ENCODE measurements at places on chromosomes 1 and 21. TPM values are rescaled to one million over a fixed set of nuclear protein-coding genes. Genes with fewer than 3 reads are reported as not detected.

DNA sequence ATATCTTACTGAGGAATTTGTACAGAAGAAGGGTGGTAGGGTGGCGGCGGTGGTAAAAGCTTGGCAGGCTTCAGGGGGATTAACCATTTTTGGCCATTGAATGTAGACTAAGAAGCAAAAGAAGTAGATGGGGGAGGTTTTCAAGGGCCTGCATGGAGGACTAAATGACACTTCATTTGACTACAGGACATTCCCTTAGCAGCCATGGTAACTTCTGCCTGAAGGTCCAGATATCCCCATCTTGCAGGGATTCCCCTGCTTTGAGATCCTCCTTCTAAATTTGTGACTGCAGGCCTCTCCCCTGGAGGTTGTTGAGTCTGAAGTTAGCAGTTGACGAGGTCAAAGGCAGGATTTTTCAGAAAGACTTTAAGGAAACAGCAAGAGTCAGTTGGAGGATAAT is 4.8 kb downstream of the VASH2 start:
- DNase-seq = no peak

GRCh38 chr1:69305621-69306020 is 262.1 kb upstream of the LRRC7 start:
- DNase-seq = no peak

GRCh38 chr1:231313661-231314060 is 24.0 kb downstream of the EXOC8 start:
- no peak for DNase-seq

DNA sequence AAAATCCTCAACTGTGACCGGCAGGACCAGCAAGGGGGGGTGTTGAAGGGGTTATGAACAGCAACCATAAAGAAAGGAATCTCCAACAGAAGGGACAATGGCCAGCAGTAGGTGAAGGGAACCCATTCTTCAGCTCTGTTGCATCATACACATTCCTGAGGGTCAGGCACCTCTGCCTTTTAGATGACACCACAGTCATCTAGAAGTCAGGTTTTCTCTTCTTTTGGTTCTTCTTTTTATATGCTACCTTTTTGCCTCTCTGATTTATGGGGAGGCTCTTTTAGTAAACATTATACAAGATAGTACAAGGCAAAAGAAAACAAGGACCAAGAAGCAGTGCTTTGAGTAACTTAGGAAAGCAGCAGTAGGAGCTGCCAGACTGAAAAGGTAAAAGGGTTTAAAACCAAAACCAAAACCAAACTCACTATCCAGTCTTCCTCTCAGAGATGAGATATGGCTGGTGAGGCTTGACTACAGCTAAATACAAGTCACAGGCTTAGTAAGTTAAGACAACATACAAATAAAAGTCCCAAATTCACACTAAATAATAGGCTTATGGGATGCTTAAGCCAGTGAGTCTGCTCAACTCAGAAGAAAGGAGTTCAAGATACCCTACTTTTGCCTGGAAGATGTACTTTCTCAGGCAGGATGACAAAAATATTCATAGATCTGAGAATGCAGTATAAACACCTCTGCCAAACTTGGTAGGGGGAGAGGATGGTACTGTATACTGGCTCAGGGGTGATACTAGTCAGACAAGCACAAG is 4.1 kb downstream of the TEX38 start:
- DNase-seq = no peak

DNA sequence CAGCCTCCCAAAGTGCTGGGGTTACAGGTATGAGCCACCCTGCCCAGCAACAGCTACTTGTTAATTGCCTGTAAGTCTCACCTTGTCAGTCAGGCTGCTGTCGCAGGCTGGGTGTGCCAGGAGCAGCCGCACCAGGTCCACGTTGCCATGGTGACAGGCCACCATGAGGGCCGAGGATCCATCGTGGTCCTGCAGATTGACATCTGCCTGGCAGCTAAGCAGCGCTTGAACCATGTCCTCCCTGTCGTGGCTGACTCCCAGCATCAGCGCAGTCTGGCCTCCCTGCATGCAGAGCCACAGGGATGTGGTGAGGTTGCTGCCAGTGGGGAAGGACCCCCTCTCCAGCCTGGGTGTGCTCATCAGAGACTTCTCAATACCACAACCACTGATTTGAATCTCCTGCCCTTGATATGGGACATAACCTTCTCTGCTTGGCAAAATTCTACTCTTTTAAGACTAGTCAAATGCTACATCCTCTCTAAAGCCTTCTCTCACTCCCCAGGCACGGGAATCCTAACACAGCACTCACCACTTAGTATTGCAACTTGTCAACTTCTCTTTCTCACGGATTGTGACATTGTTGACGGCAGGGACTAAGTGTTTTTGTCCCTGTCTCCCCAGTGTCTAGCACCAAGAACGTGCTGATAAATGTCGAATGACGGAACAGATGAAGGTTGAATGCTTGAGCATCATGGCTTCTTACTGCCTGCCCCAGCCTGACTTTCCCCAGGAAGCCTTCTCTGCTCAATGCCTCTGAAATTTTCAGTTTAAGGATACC is 52.9 kb downstream of the L1TD1 start:
- no peak for DNase-seq

DNA sequence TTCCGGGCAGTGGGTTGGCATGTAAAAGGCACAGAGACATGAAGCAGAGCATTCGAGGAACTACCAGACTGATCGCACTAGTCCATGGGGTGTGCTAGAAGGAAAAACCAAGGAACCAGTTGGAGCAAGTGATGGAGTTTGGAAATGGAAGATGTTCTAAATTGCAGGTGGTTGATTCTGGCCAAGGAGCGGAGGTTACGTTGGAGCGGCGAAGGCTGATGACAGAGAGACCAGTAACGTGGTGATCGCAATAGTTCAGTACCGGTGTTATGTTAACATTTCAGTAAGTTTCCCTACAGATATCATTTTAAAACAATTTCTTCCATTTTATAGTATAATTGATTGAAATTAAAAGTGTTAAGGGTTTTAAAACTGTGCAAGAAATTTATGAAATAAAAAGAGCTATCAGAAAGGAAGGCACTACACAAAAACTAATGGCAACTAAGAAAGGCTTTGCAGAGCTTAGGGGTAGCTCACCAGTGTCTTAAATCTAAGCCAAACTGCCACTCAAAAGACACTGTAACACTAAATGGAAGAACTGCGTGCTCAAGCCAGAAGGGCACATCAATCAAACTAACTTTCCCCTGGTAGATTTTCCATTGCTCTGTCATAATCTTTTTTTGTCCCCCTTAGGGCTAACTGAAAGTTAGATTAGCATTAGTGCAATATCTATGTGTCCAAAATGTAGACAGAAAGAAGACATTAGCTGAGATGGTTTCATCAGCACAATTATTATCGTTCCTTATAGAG is 11.3 kb upstream of the HEATR1 start:
- no peak for DNase-seq

Gene C1orf141
- 0.49 TPM for polyA plus RNA-seq

Gene MYOG
- polyA plus RNA-seq = not detected

Gene RIPPLY3
- polyA plus RNA-seq = 0.93 TPM
